ENCODE measurements at places on chromosomes 4 and X. TPM values are rescaled to one million over a fixed set of nuclear protein-coding genes. Genes with fewer than 3 reads are reported as not detected.
A peak's percentile ranks its signal among the peaks of the same experiment; 100 is the strongest.

The RBMXL3 gene
- total RNA-seq = not detected

DNA sequence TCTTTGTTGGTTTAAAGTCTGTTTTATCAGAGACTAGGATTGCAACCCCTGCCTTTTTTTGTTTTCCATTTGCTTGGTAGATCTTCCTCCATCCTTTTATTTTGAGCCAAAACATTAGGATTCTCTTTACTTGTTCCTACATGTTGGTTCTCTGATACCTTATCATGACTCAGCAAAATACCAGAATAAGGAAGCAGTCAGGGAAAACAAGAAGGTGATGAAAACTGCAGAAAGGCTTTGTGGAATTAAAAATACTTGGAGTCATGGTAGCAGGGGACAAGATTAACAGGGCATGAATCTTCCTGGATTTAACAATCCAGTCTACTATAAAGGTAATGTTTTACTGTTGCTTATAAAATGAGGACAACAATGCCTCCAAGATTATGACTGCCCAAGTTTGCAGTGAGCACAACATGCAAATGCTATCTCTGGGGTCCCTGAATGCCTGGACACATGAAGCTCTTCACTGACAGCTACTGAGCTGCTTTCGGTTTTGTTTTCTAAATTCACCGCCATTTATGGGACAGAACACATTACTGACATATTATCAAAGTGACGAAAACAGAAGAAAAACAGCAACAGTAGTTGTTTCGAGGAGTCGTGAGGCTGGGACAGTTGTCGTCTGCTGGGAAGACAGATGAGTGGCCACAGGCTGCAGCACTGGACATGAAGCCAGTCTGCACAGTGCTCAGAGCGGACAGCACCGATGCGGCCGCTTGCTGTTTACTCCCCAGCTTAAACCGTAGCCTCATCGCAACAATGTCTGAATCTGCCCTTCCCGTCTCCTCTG is 174.5 kb upstream of the DKK2 start:
- peak; percentile 36 for DNase-seq

The UGT2A1 gene
- total RNA-seq = not detected

The CYP2U1 gene
- 11.1 TPM for total RNA-seq

DNA sequence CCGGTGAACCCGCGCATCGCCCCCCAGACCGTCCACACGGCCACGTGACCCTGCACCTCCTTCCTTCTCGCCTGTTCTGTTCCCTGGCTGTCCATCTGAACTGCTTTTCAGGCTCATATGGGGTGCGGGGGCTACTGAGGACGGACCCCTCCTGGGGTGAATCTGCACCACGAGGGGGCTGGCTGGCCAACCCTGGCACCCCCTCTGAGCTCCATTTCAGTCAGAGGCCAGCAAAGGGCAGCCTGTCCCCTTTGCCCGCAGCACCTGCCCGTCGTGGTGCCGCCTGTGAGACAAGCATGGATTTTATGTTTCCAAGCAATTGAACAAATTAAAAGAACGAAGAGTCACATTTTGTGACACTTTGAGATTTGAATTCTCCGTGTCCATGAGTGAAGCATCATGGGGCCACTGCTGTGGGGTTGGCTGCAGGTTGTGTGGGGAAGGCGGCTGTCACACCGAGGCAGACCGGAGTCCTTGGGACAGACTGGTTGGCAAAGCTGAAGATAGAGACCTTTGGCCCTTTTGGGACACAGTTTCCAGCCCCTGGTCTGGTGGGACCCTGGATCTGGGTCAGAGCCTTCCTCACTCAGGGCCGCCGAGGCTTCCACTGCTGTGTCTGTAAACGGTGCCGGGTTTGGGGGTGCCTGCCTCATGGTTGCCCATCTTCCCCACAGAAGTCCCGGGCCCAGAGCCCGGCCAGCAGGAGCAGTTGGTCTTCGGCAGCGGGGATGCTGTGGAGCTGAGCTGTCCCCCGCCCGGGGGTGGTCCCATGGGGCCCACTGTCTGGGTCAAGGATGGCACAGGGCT is 5.7 kb downstream of the FGFR3 start:
- DNase-seq = no peak

DNA sequence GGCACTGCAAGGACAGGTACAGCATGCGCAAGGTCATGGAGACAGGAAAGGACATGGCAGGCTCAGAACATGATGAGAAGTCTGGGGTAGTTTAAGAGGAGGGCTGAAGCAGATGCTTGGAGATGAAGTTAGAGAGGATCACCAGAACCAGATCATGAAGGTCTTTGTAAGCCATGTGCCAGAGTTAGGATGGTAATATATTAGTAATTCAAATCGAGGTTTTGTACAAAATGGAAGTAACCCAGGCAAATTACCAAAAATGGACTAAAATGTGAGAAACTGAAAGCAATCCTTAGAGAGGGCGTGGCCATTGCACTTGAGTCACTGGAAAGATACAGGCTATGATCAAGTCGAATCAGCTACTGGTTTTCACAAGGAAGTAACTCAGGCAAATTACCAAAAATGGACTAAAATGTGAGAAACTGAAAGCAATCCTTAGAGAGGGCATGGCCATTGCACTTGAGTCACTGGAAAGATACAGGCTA is 13.5 kb downstream of the RXFP1 start:
- peak; percentile 80 for DNase-seq

GRCh38 chr4:150699599-150699998 is 117.6 kb downstream of the MAB21L2 start:
- DNase-seq = peak; percentile 15

- DNase-seq = no peak
Observed at GRCh38 chr4:56843421-56843899, 22.0 kb upstream of the SPINK2 start.

The TLR7 gene
- not detected for total RNA-seq

The ODAPH gene
- total RNA-seq = not detected

GRCh38 chr4:101288365-101289145 is 58.8 kb downstream of the PPP3CA start:
- peak; percentile 32 for DNase-seq

DNA sequence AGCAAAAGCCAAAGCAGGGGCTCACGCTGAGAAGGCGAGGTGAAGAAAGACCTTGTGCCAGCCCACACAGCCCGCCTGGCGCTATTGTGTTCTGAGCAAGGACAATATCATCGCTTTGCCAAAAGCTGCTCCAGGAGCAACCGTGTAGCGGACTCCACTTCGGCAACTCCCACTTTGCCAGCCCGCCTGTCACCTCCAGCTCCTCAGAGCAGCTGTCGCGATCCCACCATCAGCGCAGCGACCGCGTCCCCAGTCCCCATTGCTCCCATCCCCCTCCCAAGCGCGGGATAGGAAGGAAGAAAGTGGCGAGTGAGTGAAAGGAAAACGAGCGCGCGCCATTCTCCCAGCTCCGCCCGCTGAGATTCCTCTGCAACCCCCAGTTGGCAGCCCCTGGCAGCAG is 759 bp downstream of the ZC4H2 start:
- DNase-seq = no peak

The DSPP gene
- total RNA-seq = not detected

GRCh38 chr4:153071958-153072598 is 132.2 kb upstream of the TRIM2 start:
- no peak for DNase-seq

The SHISA3 gene
- under 0.01 TPM for total RNA-seq

DNA sequence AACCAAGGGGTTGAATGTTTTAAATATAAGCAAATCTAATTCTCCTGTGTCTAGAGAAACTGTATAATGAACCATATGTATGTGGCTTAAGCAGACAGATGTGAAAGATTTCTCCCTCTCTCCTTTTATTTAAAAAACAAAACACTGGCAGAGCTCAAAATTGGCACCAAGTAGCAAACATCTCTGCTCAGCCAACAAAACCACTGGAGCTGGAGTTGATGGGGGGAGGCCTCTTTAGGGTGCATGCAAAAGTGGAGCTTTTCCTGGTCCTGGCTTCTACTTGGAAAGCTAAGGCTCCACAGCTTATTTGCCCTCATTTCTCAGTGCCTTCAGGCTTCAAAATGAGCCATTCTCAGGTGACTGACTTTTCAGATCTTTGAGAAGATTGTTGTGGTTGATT is 95.6 kb downstream of the REPS2 start:
- no peak for DNase-seq

- DNase-seq = peak; percentile 41
Observed at GRCh38 chr4:1748465-1748995, 27.2 kb downstream of the TACC3 start.

DNA sequence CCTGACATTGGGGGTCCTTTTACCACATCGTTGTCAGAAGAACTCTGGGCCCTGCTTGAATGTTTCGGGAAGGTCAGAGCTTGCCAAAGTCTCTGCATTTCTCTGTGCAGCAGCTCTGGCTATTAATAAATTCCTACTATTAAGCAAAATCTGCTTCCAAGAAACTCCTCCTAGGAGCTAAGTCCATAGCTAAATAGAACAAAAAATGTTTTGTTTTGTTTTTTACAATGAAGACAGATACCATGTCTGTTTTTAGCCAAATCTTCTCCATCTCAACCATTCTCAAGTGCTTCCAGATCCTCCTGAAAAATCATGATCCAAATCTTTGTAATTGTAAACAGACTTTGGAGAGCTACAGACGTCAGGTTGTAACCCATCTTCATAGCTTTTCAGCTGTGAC is 161.6 kb downstream of the SPATA18 start:
- DNase-seq = no peak

DNA sequence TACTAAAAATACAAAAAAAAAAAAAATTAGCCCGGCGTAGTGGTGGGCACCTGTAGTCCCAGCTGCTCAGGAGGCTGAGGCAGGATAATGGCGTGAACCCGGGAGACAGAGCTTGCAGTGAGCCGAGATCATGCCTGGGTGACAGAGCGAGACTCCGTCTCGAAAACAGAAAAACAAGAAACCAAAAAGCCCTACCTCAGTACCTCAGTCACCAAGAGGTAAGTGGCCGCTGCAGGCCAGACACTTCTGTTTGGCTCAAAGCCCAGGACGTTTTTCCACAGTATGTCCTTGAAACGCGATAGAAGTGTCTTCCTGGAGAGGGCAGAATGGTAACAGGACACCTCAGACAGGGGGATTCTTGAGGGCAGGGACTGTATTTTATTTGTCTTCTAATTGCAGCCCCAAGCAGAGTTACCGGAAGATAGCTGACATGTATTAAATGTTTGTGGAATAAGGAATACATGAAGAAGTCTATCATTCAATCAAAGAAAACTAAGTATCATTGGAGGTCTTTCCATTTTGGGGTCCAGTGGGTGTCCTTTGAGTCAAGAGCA is 63.6 kb downstream of the CLNK start:
- DNase-seq = no peak

The LCORL gene
- total RNA-seq = 5.0 TPM

GRCh38 chr4:77225022-77225421 is 68.0 kb downstream of the CCNG2 start:
- DNase-seq = no peak

Data from IMR-90 (cell line).